ENCODE measurements at places on chromosomes 6 and 20. TPM values are rescaled to one million over a fixed set of nuclear protein-coding genes. Genes with fewer than 3 reads are reported as not detected.

GRCh38 chr6:163814494-163815364 is 400.2 kb downstream of the QKI start:
- DNase-seq, result no peak

GRCh38 chr20:48444249-48444648 is 383.6 kb downstream of the PREX1 start:
- no peak for DNase-seq

GRCh38 chr20:31770243-31770642 is 31.2 kb downstream of the TPX2 start:
- DNase-seq, result no peak

DNA sequence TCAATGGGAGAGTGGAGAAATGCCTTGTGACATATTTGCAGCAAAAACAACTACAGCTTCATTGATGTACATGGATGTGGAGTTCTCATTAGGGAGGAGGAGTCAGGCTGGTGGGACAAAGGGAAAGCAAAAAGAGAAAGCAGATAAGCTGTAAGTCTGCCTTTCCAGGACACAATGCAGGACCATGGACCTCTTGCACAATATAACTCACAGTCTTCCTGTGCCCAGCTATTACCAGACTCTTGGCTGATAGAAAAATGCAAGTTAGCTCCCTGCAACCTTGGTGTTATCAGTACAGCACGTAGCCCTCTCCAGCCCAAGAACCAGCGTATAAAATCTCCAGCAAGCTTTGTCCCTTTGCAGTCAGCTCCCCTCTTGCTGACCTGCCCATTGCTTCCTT is 232.3 kb downstream of the NFATC2 start:
- DNase-seq, result no peak

DNA sequence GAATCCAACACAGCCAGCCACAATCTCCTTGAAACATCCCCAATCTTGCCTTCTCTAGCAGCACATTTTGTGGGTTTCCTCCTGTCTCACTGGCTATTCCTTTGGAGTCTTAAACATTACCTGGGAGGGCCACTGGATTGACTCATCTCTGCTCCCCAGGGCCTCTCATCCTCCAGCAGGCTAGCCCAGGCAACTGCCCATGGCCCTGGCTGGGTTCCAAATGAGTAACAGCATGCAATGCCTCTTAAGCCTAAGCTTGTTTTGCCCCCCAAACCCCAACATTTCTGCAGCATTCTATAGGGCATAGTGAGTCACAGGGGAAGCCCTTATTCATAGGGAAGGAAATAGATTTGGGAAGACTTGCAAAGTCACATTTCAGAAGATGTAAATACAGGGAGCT is 204.9 kb downstream of the FOXA2 start:
- DNase-seq, result no peak

GRCh38 chr6:168206186-168206585 is 113.4 kb downstream of the DACT2 start:
- no peak for DNase-seq

Gene COL12A1
- 23.2 TPM for total RNA-seq
